NCI-H1092 (cell line): ENCODE measurements at places on chromosomes 1 and 21.

DNA sequence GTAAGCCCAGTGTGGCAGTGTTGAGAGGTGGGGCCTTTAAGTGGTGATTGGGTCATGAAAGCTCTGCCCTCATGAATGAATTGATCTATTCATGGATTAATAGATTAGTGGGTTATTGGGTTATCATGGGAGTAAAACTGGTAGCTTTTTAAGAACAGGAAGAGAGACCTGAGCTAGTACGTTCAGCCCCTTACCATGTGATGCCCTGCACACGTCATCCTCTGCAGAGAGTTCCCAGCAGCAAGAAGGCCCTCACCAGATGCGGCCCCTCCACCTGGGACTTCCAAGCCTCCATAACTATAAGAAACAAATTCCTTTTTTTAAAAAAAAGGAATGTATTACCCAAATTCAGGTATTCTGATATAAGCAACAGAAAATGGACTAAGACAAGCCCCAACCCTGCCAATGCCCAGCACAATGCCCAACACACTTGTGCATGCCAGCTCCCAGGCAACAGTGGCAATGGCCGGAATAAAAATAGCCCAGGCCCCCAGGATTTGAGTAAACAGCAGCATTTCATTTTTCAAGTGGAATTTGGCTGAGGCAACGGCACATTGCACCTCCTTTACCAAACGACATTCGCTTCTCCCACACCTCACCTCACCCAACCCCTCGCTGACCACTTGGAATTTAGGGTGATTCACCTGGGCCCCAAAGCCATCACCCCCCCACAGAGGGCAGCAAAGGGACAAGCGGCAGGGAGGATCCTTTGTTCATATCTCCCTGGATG lies 215.9 kb downstream of the TOMM20 start:
- DNase-seq, result peak; percentile 28

DNA sequence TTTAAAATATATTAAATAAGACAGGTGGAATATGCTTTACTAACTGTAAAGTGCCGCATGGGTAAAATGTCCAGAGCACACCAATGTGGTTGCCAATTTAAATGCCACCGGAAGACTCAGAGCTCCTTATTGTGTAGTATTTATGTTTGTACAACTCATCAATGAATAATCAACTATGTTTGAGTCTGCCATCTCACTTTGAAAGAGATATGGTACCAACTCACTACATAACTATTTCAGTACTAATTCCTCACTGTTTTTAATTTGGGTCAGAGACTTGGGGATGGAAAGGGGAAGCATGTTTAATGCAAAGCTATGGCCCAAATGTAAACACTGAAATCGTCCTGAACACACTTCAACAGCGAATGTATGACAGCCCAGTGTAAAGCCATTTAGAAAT lies 144.8 kb downstream of the NR5A2 start:
- no peak for DNase-seq

GRCh38 chr1:3896396-3897000 lies 3.6 kb downstream of the C1orf174 start:
- no peak for DNase-seq

DNA sequence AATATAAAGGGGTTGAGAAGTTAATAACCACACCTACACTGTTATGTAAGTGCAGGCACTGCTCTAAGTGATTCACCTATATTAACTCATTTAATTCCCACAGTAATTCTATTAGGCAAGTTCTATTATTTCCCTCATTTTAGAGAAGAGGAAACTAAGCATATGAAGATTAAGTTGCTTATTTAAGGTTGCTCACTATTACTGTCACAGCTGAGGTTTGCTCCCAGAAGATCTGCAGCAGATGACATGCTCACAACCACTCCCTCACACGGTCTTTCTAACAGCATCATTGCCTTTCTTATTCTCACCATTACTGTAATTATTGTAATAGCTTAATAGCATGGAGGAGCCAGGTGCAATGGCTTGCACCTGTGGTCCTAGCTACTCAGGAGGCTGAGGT lies 196.4 kb upstream of the GREM2 start:
- no peak for DNase-seq

DNA sequence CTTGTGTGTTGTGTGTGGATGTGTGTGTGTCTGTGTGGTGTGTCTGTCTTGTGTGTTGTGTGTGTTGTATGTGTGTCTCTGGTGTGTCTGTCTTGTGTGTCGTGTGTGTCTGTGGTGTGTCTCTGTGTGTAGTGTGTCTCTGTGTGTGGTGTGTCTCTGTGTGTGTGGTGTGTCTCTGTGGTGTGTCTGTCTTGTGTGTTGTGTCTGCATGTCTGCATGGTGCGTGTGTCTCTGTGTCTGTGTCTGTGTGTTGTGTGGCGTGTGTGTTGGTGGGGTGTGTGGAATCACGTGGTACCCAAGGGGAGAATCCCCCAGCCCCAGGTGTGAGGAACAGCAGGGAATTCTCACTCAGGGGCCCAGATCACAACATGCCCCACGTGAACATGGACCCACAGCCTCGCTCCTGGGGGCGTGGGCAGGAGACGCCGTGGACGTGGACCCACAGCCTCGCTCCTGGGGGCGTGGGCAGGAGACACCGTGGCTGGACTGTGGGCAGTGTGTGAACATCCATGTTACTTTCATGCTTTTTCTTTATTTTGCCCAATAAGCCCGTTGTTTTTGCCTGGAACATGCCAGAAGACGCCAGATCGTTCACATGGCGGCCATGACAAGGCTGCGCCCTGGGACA lies 67.8 kb downstream of the SLC19A1 start:
- no peak for DNase-seq

- no peak for DNase-seq
Observed at GRCh38 chr1:86472767-86473166, 4.0 kb downstream of the CLCA1 start.

DNA sequence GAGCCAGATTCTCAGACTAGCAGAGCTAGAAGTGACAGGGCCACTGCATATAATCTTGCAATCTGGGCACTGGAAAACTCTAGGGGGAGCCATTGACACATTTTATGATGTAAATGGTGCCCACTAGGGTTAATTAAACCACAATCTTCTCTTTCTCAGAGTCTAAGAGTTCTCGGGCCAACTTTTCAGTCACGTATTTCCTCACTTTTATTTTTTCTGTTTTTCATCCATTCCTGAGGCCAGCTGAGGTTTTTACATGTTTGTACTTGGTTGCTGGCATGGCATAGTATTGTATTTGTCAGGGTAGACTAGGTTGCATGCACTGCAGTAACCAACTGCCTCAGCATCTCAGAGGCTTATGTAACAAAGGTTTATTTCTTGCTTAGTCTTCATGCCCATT lies 138.2 kb downstream of the ZNF326 start:
- peak; percentile 55 for DNase-seq

GRCh38 chr1:87370544-87370943 lies 41.9 kb downstream of the LMO4 start:
- no peak for DNase-seq

GRCh38 chr1:66350001-66350547 lies 183.9 kb upstream of the SGIP1 start:
- no peak for DNase-seq

DNA sequence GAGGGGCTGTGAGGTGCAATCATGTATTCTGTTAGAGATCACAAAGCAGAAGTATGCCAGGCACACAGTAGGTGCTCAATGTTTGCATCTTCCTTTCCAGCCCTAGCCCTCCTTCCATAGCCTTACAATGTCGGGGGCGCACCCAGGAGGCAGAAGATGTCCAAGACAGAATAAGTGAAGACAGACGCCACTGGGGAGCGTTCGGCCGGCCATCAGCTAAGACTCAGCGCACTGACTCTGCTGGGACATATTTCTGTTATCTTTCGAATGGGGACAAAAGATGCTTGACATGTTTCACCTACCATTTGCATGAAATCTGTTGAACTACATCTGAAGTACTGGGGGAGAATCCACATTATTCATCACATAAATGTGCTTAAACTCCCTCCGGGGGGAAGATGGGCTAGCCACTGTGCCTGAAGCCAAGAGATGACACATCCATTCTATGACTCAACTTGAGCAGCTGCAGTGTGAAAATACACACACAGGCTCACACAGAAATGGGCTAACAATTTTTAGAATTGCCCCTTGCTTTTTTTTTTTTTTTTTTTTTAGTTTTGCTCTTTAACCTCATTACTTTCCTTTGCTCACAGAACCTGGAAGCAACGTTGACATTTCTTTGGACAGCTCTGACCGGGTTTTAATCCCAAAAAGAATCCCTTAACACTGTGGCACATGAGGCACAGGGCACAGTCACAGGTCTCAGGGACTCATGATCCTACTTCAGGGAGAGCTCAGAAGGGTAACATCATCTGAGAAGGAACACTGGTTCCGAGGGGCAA lies 7.9 kb downstream of the TIAM1 start:
- no peak for DNase-seq

GRCh38 chr1:156663178-156663577 lies 14.0 kb downstream of the NES start:
- DNase-seq, result no peak

- DNase-seq, result no peak
Observed at GRCh38 chr1:233432916-233433315, 105.4 kb downstream of the MAP3K21 start.

DNA sequence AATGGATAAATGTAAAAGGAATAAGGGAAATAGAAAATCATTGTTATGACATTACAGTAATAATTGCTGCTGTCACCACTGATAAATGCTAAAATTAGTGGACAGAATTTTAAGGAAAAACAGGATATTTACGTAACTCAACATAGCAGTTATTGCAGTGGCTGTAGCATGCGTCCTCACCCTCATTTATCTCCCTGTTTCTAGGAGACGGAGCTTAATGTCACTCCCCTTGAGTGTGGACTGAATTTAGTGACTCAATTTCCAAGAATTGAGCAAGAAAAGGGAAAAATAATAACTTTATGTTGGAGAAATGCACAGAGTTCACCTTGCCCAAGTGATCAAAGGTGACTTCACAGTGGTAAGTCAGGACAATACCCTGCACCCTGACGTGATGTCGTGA lies 33.3 kb upstream of the COL18A1 start:
- DNase-seq, result no peak

DNA sequence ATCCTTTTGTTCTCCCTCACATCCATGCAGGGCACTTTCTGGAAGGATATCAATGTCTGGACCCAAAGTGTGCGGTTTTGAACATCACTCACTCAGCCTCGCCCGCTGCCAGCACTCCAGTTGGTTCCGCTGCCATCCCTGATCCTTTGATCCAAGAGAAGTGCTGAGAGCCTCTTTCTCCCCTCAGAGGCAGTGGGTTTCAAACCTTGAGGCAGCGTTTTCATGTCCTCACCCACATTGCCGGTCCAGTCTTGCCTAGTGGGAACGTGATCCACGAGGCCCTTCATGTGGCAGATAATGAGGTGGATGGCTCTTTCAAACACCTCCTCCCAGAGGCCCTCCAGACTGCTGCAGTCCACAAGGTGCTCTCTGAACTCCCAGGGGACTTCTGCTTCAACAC lies 122.2 kb downstream of the ACTL8 start:
- DNase-seq, result no peak

DNA sequence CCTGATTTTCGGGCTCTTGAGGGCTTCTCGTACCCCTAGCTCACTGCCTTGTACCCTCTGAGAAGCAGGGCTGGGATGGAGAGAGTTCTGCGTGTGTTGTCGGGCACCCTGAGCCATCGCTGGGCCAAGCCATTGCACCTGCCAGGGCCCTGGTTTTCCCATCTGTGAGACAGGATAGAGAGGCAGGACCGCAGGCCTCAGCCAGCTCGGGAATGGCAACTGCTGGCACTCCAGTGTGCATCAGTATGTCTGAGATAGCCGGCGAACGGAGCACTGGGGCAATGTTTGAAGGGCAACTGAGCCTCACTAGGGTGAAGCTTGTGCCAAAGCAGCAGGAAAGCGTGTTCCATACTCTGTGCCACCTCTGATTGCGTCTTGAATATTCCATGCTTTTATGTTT lies 66.9 kb downstream of the TENT5C start:
- no peak for DNase-seq

DNA sequence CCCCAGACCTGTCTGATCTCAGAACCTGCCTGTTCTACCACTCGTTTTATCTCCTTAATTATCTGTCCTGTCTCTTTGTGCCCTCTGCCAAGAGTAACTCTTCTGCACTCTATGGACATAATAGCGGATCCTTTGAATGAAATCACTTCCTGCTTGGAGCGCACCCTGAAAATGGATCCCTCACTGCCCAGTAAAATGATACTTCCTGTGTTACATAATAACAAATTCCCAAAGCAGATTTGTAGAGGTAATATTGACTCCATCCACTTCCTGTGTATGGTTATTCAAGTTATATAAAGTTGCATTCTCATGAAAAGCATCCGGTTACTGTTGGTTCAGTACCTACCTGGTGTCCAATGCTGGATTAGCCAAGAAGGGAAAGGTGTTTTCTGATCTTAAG lies 246.0 kb downstream of the TRABD2B start:
- no peak for DNase-seq

- no peak for DNase-seq
Observed at GRCh38 chr1:222995620-222996309, 147.3 kb downstream of the TLR5 start.

GRCh38 chr1:33608825-33609400 lies 136.5 kb downstream of the ZSCAN20 start:
- DNase-seq, result no peak

DNA sequence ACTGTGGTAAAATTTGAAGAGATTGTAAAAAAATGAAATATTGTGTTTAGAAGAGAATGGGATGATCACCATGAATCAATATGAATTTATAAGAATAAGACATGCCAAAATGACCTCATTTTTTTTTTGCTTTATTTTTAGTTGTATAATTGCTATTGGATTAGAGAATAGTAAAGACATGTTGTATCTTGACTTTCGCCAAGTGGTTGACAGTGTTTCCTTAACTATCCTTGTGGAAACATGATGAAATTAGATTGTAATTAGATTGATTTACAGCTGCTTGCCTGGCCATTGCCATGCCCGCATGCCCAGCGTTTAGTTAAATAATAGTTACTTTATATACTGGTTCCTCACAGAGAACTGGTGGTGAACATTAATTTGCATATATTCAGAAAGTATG lies 154.9 kb downstream of the MAGI3 start:
- no peak for DNase-seq

- DNase-seq, result peak; percentile 74
Observed at GRCh38 chr1:232379063-232379434, 250.9 kb downstream of the SIPA1L2 start.

DNA sequence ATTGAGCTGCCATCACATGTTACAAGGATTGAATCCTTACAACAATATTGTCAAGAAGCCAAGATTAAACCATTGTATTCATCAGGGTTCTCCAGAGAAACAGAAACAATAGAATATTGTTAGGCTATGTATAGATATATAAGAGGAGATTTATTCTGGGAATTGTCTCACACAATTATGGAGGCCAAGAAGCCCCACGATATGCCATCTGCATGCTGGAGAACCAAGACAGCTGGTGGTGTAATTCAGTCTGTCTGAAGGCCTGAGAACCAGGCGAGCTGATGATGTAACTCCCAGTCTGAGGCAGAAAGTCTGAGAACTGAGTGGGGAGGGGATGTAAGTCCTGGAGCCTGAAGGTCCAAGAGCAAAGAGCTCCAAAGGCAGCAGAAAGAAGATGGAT lies 14.5 kb upstream of the TTF2 start:
- no peak for DNase-seq

DNA sequence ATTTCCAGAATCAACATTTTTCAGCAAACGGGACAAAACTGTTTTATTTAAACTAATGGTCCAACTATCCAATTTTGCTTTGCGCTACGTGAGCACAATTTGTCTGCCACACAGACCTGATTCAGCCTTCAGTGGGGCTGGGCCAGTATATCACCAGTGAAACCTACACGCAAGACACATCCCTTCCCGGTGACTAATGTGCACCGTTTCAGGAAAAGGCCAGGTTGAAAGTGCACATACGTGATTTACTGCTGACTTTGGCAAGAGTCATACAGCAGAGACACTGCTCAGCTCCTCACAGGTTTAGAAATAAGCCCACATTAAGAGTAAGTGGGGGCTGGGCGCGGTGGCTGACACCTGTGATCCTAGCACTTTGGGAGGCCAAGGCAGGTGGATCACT lies 5.1 kb upstream of the TMEM51 start:
- DNase-seq, result no peak

GRCh38 chr1:39732730-39733129 lies 6.0 kb upstream of the PPIE start:
- no peak for DNase-seq
